Stimulated activated CD8-positive, alpha-beta memory T cell treated with anti-CD3 and anti-CD28 coated beads, Interleukin-4, amount 100 ng/mL, for 1 hour (primary cell): ENCODE measurements at places on chromosomes 1 and 21.

- DNase-seq, result no peak
Observed at GRCh38 chr1:924656-925560, 1.2 kb downstream of the SAMD11 start.

- no peak for DNase-seq
Observed at GRCh38 chr1:66506991-66507390, 27.0 kb upstream of the SGIP1 start.

DNA sequence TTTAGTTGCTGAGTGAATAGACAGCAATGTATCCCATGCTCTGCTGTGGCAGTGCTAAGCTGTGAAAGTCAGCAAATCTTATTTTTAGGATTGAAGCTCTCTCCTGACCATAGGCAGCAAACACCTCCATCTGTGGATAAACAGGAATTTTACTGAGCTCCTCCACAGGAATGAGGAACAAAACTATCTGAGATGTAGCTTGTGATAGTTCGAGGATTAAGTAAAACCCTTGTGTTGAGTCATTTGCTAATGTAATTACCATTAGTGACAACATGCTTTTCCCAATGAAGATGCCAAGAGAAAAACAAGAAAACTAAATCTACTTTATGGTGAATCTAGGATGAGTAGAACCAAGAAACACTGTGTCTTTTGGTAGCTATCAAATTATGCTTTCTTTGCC lies 122.7 kb downstream of the CLEC20A start:
- no peak for DNase-seq

DNA sequence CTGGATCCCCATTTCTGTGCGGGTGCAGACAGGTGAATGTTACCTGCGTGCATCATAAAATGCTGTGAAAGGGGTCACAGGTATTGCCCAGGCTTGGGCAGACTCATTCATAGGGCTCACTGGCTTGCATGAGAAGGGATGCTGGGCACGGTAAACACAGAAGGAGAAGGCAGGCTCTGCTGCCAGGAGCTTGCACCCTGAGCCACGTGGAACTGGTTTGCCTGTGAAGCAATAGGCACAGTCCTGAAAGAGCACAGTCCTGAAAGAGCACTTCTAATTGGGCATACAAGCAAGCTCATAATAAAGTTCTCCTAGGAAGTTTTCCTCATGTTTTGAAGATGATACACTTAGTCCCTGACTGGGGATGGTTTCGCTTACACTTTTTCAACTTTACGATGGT lies 40.9 kb downstream of the GALNT2 start:
- no peak for DNase-seq

GRCh38 chr1:217673387-217673786 lies 42.2 kb downstream of the SPATA17 start:
- no peak for DNase-seq

GRCh38 chr1:36133484-36133883 lies 8.5 kb upstream of the COL8A2 start:
- no peak for DNase-seq

DNA sequence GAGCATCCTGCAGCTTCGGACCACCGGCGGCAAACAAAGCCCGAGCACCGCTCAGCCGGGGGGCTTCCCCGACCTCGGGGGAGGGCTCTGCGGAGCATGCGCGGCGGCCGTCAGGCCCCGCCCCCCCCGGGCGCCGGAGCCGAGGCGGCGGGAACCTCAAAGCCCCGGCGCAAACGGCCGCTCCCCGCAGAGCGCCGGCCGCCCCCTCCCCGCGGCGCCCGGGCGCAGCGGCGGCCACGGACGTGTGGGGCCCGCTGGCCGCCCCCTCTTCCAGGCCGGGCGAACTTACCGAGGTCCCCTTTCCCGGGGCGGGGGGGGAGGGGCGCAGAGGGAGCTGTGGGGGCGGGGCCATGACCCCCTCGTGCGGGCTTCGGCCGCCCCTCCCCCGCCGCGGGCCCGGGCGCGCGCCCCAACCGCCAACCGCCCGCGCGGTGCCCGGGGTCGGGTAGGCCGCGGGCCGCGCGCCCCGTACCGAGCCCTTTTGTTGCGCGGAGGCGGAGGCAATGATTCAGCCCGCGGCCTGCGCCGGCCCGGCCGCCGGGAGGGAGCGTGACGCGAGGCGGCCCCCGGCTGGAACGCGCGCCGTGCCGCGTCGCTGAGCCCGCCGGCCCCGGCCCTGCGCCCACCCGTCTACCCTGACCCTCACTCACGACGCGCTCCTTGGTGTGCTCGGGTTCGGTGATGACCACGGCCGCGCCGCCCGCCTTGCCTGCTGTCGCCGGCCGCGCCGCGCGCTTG lies 1.7 kb downstream of the RCC2 start:
- no peak for DNase-seq

DNA sequence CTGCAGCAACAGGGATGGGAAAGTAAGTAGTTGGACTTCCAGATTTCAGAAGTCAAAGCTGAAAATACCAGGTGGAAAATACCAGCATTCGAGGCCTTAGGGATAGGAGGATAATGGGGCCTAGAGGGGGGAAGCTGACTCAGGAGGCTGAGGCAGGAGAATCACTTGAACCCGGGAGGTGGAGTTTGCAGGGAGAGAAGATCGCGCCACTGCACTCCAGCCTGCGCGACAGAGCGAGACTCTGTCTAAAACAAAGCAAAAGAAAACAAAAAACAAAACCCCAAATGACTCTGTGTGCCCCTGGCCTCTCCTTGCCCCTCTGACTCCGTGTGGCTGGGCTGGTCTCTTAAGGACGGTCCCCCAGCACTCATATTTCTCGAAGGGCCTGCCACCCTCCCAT lies 3.4 kb downstream of the SH2D2A start:
- no peak for DNase-seq

DNA sequence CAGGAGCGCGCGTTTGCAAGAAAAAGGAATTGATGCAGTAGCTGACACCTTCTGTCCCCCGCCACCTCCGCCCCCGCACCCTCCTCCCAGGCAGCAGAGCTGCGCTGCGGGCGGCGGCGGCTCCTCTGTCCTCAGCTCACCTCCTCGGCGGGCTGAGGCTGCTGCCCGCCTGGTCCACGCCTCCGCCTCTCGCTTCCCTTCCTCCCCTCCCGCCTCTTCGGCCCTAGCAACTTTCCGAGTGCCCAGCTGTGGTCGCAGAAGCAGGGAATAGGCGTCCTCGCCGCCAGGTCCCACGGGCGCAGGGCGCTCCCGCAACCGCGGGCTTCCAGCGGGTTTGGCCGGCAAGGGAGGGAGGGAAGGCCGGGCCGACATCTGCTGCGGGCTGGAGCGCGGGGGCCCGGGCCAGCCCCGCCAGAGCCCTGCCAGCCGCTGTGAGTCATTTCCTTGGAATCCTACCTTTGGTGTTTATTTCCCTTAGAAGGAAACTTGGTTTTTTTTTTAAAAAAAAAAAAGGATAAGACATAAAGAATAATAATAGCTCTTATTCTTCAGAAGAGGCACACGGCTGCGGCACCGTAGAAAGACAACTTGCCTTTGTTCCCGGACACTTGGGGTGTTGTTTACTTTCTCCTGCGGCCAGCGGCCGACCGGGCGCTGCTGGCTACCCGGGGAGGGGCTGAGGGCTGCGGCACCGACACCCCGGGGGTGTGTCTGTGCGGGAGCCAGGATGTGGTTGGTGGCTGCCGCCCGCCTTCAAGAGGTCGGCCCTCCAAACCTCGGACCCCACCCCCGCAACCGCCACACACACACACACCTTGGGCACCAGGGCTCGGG lies 1.1 kb downstream of the SERTAD4 start:
- DNase-seq, result no peak

GRCh38 chr1:166432655-166433054 lies 265.9 kb upstream of the FAM78B start:
- no peak for DNase-seq

DNA sequence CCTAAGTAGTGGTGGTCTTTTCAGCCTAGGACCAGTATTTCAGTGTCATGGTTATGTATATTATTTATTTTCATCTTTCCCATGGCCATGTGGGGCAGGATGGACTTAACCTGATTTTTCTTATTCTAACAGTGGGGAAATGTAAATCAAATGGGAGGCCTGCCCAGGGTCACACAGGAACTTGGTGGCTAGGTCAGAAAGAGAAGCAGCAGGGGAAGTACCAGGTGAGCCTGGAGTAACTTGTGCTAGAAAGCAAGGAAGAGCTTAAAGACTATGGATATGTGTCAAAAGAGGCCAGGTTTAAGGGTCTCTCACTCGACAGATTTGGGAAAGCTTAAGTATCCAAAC lies 936 bp downstream of the ZFP69B start:
- DNase-seq, result no peak

GRCh38 chr1:240538776-240539430 lies 73.1 kb downstream of the GREM2 start:
- no peak for DNase-seq

DNA sequence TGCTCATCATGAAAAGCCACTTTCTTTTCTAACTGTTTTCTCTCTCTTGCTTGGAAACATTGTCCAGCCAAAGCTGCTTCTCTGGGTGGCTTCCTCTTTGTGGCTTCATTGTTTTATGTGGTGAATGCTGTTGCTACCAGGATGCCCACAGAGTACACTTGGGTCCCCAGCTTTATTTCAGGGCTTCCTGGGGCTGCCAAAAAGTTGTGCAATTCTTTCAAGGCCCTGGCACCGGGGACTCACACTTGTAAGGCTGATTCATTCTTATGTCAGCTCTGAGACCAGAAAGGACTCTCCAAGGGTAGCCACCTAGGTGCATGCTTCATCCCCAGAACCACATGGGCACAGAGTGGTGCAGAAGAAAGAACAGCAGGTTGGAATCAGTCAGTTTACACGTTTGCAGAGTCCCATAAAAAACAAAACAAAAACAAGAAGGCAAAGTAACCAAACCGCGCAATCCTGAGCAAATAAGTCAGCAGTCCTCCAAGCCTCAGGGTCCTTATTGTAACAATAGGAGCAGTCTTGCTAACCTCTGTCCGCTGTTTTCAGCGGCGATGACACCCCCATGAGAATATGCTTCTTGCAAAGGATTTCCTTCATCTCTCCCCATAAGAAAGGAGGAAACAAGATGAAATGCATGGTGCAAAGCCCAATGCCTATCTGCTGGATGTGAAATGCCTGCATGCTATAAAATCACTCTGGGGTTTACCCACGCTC lies 89.9 kb upstream of the SSX2IP start:
- DNase-seq, result no peak

- DNase-seq, result no peak
Observed at GRCh38 chr1:157439302-157439954, 112.9 kb downstream of the FCRL5 start.

DNA sequence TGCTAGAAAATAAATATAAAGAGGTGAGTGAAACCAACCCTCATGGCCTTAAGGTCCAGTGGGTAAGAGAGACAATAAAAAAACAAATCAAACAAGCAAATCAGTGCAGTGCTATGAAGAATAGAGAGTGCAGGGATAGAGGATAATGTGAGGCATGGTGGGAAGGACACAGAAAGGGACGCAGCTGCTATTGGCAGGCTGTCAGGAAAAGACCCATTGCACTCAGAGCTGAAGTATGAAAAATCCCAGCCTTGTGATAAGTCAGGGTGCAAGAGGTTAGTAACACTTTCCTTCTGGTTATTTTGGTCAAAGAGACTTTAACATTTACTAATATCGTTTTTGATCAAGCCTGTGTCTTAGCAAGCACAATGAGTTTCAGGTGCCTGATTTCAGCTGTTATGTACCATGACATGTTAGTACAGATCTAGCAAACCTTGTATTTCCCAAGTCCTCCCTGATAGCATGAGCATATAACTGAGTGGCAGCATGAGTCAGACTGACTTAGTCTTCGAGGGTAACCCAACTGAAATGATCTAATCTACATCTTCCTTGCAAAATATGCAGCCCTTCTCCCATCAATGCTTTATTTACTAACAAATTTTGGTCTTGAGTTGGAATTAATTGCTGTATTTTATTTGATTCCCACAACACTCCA lies 31.7 kb downstream of the CHML start:
- DNase-seq, result no peak

GRCh38 chr1:48006264-48006663 lies 9.1 kb upstream of the TRABD2B start:
- DNase-seq, result no peak

DNA sequence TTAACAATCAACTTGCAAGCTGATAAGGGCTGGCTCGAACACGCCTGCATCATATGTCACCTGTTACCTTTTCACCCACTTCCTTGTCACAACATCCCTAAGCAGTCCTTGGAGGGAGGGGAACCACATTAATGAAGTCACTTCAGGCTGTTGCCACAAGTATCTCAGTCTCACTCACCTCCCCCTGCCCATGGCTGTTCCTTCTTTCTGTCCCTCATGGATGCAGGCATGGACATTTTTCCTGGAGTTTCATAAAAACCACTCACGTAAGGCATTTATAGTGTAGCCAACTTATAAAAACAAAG lies 76.8 kb upstream of the ANGPTL1 start:
- no peak for DNase-seq

DNA sequence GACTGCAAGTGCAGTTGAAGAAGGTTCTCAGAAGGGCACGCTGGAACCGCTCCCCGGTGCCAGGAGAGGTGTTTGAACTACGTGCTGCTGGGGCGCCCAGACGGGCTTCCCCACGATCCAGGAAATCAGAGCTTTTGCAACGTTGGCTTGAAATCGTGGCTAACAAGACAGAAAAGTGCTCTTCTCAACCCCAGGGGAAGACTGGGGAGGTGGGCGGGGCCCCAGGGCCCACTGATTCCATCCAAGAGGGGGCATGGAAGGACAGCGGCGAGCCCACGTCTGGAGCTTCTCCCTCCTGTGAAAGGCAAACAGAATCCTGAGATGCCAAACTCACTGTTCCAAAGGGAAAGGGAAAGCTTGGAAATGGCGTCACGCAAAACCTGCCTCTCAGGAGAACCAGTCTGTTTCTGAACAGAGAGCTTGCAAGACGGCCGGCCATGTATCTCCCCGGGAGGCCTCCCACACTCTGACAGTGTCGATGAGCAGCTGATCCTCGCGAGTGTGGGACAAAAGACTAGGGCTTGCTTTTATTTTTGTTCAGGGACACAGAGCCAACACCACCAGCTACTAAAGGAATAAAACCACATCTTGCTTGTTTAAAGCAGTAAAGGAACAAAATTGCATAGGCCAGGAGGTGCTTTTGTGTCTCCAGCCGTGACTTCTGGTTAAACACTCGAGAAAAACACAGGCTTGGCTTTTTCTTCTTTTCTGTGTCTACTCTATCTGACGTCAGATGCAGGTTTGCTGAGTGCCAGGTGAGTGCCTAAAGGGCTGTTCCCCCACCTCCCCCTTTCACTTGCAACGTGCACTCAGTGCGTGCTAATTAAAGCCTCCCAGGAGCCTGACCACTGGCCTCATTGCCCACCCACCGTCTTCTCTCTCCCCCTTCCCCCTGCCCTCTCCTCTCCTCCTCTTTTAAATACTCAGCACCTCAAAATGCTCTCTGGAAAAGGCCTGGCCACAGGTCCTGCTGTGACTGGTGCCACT lies 41.5 kb downstream of the LRRC3 start:
- DNase-seq, result no peak

DNA sequence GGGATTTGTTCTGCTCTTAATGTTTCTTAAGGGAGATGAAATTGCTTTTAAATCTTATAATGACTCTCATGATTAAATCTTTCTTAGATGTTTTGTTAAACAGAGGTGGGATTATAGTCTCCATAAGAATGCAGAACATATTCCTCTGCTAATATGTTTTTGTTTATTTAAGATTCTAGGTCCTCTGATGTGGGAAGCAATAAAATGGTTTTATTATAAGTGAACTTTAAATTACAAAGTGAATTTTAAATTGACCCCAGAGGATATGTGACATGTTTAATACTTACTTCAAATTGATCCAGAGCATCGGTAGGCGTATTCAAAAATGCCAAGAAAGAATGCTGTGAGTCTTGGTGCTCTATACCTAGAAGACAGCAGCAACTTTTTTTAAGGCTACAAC lies 129.4 kb downstream of the COQ8A start:
- DNase-seq, result no peak
